ENCODE measurements at places on chromosomes 3 and 15.

DNA sequence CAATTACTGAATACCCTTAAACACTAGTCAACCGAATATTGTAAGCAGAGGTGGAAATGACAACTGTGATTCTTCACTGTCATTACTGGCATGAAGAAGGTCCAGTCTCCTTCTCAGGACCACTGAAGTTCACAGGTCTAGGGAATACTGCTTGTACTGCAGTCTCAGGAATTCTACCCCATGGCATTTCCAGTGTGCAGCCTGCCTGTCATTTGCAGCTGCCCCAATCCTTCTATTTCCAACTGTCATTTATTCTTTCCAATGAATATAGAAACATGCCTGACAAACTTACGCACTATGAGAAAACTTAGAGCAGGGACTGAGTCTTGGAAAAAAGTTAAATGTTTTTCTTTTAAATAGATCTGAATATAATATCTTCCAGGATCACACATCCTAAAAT is 308.0 kb upstream of the THBS1 start:
- DNase-seq = no peak

- DNase-seq = no peak
Measured at GRCh38 chr15:47900751-47901150, 183.4 kb downstream of the SEMA6D start.

GRCh38 chr3:123741041-123741511 is 143.1 kb downstream of the MYLK start:
- no peak for DNase-seq

GRCh38 chr15:32851572-32851971 is 133.8 kb downstream of the GREM1 start:
- DNase-seq = no peak

- no peak for DNase-seq
Measured at GRCh38 chr3:61777483-61777882, 216.1 kb downstream of the PTPRG start.
